ENCODE measurements at places on chromosomes 7 and 10. TPM values are rescaled to one million over a fixed set of nuclear protein-coding genes. Genes with fewer than 3 reads are reported as not detected.

DNA sequence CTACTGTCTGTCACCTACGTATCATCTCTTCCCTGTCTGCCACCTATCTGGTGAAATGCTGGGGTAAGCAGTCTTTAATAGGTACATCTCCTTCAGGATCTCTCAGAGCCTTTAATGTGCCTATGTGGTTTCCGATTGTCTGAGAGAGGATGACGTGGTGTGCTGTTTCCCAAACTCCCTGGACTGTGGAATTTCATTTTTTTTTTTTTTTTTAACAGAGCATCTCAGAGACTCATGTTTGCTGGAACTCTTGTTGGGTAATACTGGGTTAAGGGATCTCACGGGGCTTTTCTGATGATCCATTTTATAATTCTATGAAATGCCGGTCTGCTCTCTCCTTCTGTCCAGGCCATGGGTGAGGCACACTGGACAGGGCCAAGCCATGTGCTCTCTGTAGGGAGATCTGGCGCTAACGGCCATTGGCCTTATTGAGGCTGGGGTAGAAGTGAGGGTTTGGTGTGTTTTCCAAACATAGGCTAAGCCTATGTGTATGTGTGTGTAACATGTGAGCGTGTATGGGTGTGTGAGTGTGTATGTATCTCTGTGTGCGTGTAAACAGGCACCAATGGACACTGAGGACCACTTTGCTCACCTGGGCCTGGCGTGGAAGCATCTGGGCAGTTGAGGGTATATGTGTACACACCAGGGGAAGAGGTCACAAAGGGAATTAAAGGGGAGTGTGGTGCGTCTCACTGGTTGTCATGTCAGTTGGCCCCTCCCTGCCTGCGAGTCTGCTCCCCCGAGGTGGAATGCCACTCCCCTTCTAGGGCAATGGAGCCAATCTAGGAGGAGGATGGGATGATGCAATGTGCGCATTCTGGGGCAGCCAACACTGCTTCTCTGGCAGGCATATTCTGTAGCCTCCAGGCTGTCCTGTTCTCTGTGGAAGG is 7.8 kb downstream of the ADRA2A start:
- no peaks in the 10 kb centered on the region for H3K4me1 ChIP-seq
- no peak for DNase-seq
- no peak overlapping the region for H3K27ac ChIP-seq
- H3K27me3 ChIP-seq, result peaks cover 4% of the 10 kb centered on the region

GRCh38 chr10:101565936-101566332 is 22.1 kb downstream of the POLL start:
- peaks cover 86% of the 10 kb centered on the region for H3K27me3 ChIP-seq
- H3K36me3 ChIP-seq, result no peaks in the 10 kb centered on the region
- DNase-seq, result no peak
- H3K4me1 ChIP-seq, result peaks cover 7% of the 10 kb centered on the region
- no peak overlapping the region for H3K27ac ChIP-seq

DNA sequence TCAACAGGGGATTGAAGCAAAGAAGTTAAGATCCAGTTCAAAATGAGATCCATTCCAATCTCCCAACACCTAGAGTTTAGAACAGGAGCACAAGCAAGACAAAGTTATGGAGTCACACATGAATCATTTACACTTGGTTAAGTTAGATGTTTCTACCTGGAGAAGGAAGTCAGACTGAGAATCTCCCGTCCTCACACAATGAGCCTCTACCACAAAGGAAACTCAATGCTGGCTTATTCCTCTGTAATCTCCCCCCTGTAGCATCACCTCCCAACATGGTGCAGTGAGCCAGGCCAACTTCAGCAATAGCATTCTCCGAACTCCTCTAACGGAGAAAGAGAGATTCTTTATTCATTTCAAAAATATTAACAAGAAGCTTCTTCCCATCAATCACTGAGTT is 82.2 kb downstream of the ELMO1 start:
- H3K4me3 ChIP-seq, result no peak overlapping the region
- peaks cover 43% of the 10 kb centered on the region for H3K4me1 ChIP-seq
- H3K27me3 ChIP-seq, result no peaks in the 10 kb centered on the region
- H3K36me3 ChIP-seq, result no peaks in the 10 kb centered on the region
- no peak for DNase-seq

COX15 gene
- 18.6 TPM for total RNA-seq

GRCh38 chr10:119496273-119496672 is 46.2 kb downstream of the RGS10 start:
- no peaks in the 10 kb centered on the region for H3K27me3 ChIP-seq
- H3K4me1 ChIP-seq, result peaks cover 42% of the 10 kb centered on the region
- DNase-seq, result no peak
- H3K4me3 ChIP-seq, result no peak overlapping the region
- H3K36me3 ChIP-seq, result peaks cover 18% of the 10 kb centered on the region

RELN gene
- not detected for total RNA-seq

CCL24 gene
- not detected for total RNA-seq

GRCh38 chr10:126459878-126460481 is 71.7 kb upstream of the ADAM12 start:
- no peaks in the 10 kb centered on the region for H3K4me1 ChIP-seq
- no peak overlapping the region for H3K4me3 ChIP-seq
- H3K27me3 ChIP-seq, result no peaks in the 10 kb centered on the region
- no peak for DNase-seq
- H3K36me3 ChIP-seq, result no peaks in the 10 kb centered on the region
- H3K27ac ChIP-seq, result no peak overlapping the region

VWDE gene
- 0.13 TPM for total RNA-seq

IGF2BP3 gene
- total RNA-seq, result 0.55 TPM

SPDYE2B gene
- not detected for total RNA-seq

DNA sequence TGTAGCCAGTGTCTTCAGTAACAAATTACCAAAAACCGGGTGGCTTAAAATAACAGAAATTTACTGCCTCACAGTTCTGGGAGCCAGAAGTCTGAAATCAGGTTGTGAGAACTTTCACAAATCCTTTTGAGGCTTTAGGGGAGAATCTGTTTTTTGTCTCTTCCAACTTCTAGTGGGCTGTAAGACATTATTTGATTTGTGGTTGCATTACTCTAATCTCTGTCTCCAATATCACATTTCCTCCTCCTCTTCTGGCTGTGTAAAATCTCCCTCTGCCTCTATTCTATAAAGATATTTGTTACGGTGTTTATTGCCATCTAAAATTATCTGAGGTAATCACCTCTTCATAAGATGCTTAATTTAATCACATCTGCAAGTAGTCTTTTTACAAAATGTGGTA is 1039.6 kb upstream of the LRRN3 start:
- no peak overlapping the region for H3K27ac ChIP-seq
- DNase-seq, result no peak
- no peaks in the 10 kb centered on the region for H3K4me1 ChIP-seq
- H3K36me3 ChIP-seq, result no peaks in the 10 kb centered on the region
- H3K27me3 ChIP-seq, result no peaks in the 10 kb centered on the region

DNA sequence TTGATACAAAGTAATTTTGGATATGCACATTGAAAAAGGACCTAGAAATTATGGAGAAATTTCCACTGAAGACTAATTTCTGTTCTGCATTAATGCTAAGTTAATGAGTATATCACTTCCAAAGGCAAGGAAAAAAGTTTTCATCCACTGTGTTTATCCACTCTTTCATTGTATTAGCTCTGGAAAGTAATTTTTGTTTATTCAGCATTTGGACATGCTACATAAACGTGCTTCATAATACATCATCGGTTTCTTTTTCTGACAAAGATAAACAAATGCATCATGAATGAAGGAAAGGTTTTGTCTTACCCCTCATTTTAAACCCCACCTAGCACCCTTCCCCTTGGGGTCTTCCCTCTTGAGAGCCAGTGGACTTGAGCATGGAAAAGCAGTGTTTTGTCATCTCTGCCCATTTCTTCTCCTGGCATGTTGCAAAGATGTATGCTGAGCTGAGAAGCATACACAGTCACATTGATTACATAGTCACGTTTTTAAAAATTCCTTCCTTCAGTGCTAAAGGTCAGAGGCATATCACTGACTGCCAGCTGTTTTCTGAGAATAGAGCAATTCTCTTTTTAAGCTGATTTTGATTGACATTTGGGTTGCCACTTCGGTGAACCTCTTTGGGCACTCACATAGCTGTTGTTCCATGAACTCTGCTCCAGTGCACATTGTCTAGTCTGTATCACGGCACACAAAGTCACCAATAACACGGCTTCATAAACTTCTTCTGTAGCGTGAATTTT is 65.9 kb upstream of the C7orf33 start:
- H3K27me3 ChIP-seq, result no peaks in the 10 kb centered on the region
- peaks cover 3% of the 10 kb centered on the region for H3K4me1 ChIP-seq
- no peak for DNase-seq
- H3K36me3 ChIP-seq, result no peaks in the 10 kb centered on the region
- no peak overlapping the region for H3K27ac ChIP-seq

WEE2 gene
- not detected for total RNA-seq

UCN3 gene
- not detected for total RNA-seq

- no peaks in the 10 kb centered on the region for H3K27me3 ChIP-seq
These were observed 513.9 kb upstream of the GALNT17 start for GRCh38 chr7:70618020-70618551.

DNA sequence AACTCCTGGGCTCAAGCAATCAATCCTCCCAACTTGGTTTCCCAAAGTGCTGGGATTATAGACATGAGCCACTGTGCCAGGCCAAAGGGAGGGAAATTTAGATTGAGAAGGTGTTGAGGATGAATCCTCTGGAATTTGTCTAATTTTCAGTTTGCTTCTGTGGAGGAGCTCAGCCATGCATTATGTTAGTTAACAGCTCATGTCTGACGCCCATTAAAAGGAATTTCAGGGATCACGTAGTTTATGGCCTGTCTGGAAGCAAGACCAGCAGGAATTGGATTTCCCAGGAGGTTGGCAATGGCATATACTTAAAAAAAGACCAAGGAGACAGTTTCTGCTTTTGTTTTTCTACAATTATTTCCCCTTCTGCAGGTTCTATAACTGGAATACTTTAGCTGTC is 165.7 kb downstream of the OTUD1 start:
- no peaks in the 10 kb centered on the region for H3K36me3 ChIP-seq
- no peak overlapping the region for H3K4me3 ChIP-seq
- no peak for DNase-seq
- H3K4me1 ChIP-seq, result no peaks in the 10 kb centered on the region

DNA sequence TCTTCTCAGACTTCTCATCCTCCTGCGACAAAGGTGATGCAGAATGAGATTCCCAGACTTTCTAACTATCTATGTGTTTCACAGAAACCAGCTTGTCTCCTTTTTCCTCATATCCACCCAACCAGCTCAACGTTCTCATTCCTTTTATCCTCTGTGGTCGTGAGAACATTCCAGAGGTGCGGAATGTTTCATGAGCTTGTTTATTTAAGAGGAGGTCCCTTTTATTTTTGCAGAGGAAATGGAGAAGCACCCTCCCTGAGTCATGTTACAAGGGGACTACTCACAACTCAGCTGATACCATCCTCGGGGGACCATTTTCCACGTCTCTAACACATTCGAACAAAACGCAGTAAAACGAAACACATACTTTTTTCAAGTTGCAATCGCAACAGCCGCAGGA is 93.2 kb downstream of the ZRANB1 start:
- DNase-seq, result no peak
- no peak overlapping the region for H3K4me3 ChIP-seq
- H3K27me3 ChIP-seq, result peaks cover 16% of the 10 kb centered on the region
- H3K4me1 ChIP-seq, result no peaks in the 10 kb centered on the region
- H3K36me3 ChIP-seq, result no peaks in the 10 kb centered on the region

DNA sequence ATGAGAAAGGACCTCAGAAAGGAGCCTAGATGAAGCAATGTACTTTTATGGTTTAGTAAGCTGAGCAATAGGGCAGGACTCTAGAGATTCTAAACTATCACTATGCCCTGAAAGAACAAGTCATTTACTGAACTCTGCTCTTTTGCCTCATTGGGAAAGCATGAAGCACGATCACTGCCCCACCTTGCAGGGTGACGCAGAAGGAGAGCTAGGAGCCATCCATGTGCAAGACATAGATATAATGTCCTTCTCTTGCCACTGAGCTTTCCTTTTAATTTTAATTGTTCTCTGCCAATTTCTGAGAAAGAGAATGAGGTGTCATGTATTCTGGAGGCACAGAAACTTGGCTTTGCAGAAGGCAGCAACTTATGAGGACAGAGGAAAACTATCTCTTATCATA is 108.3 kb downstream of the SORCS1 start:
- H3K4me3 ChIP-seq, result no peak overlapping the region
- no peaks in the 10 kb centered on the region for H3K36me3 ChIP-seq
- H3K4me1 ChIP-seq, result no peaks in the 10 kb centered on the region
- H3K27ac ChIP-seq, result no peak overlapping the region

DNA sequence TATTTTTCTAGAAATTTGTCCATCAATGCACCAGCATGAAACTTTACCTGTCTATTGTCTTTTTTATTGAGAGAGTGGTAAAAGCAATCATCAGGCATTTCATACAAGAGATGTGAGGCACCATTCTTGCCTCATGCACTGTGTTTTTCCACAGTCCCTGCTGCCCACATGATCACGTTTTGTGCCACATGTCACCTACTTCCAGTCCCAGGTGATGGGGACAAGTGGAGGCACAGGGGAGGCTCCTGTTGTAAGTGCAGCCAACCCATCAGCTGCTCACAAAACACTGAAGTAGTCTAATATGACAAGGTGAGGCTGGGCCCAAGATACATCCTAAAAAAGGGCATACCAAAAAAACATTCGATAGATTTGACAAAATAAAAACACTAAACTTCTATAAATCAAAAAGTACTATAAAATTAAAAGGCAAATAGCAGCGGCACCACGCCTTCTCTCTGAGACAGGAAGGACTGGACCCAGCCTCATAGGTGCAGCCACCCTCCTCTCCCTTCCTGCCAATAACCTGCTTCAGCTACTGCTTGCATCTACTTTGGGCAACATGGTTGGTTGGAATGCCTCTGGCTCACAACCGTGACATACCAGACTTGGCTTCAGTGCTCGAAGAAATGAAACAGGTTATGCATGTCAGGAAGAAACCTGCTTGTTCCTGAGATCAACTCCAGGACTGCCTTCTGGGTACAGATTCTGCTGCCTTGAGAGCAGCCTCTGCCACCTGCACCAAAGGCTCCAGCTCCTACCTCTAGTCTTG is 2.3 kb downstream of the ZC3HAV1L start:
- H3K27ac ChIP-seq, result no peak overlapping the region
- peaks cover 11% of the 10 kb centered on the region for H3K4me1 ChIP-seq
- no peak for DNase-seq
- H3K27me3 ChIP-seq, result peaks cover 8% of the 10 kb centered on the region
- H3K36me3 ChIP-seq, result no peaks in the 10 kb centered on the region
- H3K4me3 ChIP-seq, result no peak overlapping the region

CHST15 gene
- total RNA-seq, result 4.2 TPM
